ENCODE measurements at places on chromosomes 13 and 19.

DNA sequence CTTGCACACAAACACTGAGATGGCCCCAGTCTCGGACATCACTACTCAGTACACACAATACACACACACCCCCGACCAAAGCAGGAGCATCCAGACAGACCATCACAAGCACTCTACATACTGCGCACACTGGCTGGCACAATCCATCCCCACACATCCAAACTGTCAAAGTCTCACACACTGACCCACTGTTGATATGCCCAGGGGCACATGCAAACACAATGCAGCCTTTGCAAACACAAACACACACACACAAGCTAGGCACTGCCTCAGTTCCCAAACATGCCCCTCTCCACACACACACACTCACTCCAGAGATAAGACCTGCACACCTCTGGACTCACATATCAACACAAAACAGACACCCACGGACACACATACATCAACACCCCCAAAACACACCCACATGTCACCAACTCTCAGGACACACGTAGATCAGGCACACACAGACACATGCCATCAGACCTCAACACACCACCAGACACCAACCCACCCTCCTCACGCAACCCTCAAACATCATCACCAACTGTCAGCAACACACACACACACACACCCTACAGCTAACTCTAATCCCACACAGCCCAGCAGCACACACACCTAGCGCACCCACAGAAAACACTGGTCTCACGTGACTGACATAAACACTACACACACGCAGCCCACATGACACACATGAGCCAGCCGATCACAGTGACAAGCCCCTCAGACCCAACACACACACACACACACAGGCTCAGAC is 1.9 kb downstream of the BBC3 start:
- peak; percentile 19 for DNase-seq

DNA sequence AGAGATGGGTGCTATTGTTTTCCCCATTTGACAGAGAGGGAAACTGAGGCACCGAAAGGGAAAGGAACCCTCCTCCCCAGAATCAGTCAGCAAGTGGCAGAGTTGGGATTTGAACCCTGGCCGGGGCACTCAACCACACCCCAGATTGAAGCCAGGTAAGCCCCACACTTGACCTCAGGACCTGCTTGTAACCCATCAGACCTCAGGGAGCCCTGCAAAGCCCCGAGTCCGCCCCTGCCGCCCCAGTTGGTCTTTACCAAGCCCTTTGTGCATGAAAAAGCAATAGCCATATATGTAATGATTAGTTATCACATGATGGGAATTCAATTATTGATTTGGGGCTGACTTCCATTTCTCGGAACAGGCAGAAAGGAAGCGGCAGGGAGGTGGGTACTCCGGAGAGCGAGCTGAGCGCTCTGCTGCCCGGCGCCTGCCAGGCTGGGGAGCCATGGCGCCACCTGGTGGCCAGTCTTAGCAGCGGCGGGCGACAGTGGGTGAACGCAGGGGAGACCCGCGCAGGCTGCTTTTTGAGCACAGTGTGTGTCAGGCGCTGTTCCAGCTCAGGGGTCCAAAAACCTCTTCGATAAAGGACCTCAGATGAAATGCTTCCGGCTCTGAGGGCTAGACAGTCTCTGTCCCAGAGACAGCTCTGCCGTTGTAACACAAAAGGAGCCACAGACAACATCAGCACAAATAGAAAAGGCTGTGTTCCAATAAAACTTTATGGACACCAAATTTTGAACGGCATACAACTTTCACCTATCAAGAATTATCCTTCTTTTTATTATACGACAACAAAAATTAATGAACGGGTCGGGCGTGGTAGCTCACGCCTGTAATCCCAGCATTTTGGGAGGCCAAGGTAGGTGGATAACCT is 82.9 kb upstream of the CACNA1A start:
- DNase-seq = peak; percentile 17

GRCh38 chr19:13788991-13789390 is 6.3 kb upstream of the ZSWIM4 start:
- no peak for DNase-seq

DNA sequence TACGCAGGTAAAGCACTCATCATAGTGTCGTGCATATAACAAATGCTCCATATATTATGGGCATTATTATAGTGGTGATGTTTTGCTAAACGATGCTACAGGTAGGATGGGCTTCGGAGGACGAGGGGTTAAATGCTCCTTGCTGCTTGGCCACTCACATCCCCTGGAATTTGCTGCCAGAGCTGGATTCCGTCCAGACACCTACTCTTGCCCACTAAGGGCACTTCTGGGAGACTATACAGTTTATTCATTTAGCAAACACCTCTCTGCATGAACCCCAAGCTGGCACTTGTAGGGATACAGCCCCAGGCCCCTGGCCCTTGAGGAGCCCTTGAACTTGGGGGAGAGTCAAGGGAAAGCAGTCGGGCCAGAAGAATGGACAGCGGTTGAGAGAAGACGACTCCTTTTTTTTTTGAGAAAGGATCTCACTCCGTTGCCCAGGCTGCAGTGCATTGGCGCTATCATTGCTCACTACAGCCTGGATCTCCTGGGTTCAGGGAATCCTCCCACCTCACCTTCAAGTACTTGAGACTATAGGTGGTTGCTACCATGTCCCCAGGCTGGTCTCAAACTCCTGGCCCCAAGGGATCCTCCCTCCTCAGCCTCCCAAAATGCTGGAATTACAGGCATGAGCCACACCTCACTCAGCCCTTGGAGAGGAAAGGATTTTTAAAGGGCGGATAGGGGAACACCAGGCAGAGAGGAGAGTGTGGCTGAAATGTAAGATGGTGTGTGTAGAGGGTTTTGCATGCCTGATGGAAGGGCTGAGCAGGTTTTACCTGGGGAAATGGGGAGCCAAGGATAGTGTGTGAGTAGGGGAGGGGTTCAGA is 1.1 kb upstream of the MRPL34 start:
- peak; percentile 18 for DNase-seq

DNA sequence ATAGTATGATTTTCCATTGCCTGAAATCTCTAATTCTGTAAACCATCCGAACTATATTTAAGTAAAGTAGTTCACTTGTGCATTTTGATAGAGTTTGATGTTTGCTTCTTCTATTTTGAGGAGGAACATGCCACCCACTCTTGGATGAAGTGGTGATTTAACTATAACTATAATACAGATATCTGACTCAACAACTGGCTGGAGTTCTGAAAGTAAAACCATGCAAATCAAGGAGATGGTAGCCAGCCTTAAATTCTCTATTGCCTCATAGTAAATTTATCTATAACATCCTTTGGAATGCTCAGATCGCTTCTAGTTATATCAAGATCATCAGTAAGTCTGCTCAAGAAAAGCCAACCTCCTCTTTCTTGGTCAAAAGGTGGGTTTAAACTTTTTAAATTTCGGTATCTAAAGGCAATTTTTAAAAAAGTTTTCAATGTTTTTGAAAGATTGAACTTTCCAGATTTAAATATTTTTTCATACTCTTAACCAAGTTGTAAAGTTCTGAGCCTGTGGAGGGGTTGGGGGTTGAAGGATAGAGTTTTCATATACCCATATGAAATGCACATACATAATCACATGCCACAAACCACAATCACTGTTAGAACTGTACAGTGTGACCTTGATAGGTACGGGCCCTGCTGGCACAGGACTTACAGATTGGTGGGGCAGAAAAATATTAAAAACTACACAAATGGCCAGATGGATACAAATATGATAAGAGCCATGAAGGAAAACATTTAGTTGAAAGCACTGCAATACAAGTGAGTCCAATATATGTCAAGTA is 90.5 kb upstream of the RFC3 start:
- DNase-seq = no peak

Data from substantia nigra (tissue), 51 donors.